WTC11 (cell line): ENCODE measurements at places on chromosomes 16 and 17.

DNA sequence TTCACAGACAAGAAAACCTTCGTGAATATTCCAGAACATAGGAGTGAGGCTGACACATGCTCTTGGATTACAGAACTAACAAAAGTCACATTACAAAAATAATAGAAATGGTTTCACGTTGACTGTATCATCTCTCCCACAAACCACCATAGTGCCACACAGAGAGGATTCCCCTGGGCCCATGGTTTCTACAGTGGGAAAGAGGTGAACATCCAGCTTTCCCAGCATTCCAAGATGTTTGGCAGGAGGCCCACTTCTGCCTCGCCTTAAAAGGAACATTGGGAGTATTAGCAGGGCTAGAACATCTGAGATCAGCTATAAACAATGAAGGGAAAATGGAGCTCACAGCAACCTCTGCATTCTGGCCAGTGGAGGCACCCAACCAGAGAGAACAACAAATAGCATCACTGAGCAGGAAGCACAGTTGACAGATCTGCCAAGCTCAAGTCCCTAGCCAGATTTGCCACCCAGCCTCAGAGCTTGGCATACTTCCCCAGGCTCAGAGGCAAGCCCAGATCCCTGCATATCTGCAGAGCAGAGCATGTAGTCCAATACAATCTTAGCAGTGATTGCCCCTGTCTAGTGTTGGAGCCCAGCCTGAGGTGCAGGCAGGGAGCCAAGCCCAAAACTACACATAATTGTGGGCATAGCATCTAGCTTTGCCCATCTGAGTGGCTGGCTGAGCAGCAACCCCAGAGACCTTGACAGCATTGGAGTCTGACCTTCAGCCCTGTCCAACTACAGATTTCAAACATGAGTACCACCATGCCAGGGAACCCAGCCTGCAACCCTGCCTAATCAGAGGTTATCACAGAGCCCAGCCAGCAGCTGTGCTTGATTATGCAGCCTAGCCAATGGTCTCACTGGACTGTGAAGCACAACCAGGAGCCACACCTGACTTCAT is 260.4 kb downstream of the CEP112 start:
- no peaks in the 10 kb centered on the region for H3K4me1 ChIP-seq
- H3K36me3 ChIP-seq, result peaks cover 17% of the 10 kb centered on the region; the same call in 1 of the 2 replicates
- H3K27me3 ChIP-seq, result no peaks in the 10 kb centered on the region
- no peak overlapping the region for H3K27ac ChIP-seq

DNA sequence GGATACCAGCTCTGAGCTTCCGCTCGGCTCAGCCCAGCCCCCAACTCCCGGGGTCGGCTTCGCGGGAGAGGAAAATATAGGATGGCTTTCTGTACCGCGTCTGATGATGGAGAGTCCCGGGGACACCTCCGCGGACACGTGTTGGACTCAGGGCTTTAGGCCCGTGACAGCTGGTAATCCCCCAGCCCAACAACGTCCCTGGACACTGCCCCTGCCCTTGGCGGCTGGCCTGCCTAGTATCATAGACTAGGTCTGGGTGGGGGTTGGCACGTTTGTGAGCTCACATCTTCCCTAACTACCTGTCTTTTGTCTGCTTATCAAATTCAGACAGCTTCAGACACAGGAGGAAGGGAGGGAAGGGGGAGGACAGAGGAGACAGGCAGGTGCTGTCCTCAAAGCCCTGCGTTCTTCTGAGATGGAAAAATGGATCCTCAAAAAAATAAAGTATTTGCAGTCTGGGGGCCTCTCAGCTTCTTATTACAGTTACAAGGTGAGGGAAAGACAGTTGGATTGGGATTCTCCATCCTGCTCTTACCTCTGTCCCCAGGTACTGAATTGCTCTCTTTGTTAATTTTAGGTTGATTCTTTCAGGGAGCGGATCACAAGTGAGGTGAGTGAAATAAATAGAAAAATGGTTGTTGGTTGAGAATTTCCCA is 698 bp downstream of the PSME3 start:
- H3K36me3 ChIP-seq, result peaks cover 23% of the 10 kb centered on the region
- peaks cover 7% of the 10 kb centered on the region for H3K27me3 ChIP-seq
- peak overlapping the region; percentile 93 for H3K4me3 ChIP-seq
- H3K27ac ChIP-seq, result peak overlapping the region; percentile 85

DNA sequence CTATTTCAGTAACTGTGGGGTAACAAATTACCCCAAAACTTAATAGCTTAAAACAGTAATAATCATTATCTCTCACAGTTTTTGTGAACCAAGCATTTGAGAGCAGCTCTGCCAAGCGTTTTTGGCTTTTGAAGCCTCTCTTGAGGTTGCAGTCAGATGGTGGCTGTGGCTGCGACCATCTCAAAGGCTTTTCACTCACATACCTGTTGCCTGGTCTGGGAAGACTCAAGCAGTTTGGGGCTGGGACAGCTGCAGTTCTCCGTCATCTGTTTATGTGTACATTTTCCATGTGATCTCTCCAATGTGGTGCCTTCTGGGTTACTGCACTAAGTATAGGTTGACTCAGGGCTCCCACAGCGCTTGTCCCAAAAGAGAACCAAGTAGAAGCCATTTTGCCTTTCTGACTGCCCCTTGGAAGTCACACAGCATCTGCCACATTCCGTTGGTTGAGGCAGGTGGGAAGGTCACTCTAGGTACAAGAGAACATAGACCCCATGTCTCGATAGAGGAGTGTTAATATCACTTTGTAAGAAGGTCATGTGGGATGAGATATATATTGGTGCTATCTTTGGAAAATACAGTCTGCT is 49.6 kb downstream of the LDHD start:
- H3K36me3 ChIP-seq, result no peaks in the 10 kb centered on the region
- H3K27me3 ChIP-seq, result no peaks in the 10 kb centered on the region
- peaks cover 38% of the 10 kb centered on the region for H3K4me1 ChIP-seq
- no peak overlapping the region for H3K4me3 ChIP-seq

DNA sequence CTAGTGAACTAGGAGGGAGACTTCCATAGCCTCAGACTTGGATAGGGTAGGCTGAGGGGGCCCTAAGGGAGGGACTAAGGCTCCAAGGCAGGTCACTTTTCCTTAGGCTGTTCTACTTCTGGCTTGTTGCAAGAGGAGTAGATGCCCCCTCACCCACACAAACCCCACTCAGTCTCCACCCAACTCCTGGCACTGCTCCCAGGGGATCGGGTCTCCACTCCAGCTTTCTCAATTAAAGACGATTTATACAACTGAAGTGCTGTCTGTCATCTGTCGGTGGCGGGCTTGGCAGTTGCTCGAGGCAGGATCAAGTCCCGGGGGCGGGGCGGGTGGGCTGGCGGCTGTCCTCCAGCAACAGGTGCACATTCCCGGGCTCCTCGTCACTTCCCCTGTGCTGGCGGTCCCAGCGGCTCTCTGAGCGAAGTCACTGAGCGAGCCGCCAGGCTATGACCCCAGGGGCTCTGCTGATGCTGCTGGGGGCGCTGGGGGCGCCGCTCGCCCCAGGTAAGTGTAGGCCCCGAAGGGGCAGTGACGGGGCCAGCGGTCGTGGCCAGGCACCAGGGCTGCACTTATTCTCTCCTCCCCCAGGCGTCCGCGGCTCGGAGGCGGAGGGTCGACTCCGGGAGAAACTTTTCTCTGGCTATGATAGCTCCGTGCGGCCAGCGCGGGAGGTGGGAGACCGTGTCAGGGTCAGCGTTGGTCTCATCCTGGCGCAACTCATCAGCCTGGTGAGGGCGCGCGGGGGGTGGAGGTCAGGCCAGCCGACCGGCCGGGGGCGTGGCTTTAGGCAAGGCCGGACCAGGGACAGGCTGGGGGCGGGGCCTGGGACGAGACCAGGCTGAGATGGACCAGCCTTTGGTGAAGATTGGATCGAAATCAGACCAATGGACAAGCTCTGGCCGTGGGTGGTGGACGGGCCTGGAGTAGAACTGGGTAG is at the start of gene CHRNB1:
Gene CHRNB1, plus strand, starts transcription at position 380 of the 937 bp plus-strand sequence. Its CDS starts 67 bp downstream, at position 447.
- peaks cover 39% of the 10 kb centered on the region for H3K27me3 ChIP-seq
- peaks cover 33% of the 10 kb centered on the region for H3K4me1 ChIP-seq
- H3K27ac ChIP-seq, result peak within 1 kb of the TSS; percentile 99
- H3K36me3 ChIP-seq, result peaks cover 11% of the 10 kb centered on the region; the same call in 1 of the 2 replicates
- DNase-seq, result peak; percentile 93
- H3K4me3 ChIP-seq, result peak within 1 kb of the TSS; percentile 87

DNA sequence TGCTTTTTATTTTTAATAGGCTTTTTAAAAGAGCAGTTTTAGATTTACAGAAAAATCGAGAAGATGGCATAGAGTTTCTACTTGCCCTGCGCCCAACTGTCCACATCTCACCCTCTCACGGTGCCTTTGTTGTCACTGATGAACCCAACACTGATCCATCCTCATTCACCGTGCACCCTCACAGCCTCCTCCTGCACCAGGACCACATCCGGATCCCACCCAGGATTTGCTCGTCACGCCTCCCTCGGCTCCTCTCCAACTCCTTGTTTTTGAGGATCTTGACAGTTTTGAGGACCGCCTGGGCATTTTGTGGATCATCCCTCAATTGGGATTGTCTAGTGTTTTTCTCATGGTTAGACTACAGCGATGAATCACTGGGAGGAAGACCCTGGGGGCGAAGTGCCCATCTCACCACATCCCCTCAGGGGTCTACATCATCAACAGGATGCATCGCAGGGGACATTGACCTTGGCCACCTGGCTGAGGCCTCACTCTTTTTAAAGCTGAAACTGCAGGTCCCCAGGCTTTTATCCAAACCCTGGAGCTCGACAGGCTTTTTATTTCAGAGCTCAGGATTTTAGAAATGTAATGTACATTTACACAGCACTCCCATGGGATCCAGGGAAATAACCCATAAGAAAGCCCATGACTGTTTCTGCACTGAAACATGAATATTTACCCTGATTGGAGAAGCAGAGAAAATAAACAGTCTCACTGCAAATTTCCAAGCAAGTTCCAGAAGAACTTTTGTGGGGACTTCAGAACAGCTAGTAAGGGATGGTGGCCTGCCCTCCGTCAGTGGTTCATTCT is 71.8 kb upstream of the ZNF469 start:
- H3K36me3 ChIP-seq, result peaks cover 10% of the 10 kb centered on the region
- H3K27me3 ChIP-seq, result no peaks in the 10 kb centered on the region; the same call in 1 of the 2 replicates
- no peaks in the 10 kb centered on the region for H3K4me1 ChIP-seq
- no peak overlapping the region for H3K27ac ChIP-seq

GRCh38 chr16:88479793-88480760 is 27.0 kb downstream of the ZFPM1 start:
- H3K4me3 ChIP-seq, result no peak overlapping the region
- no peak for DNase-seq
- H3K27me3 ChIP-seq, result no peaks in the 10 kb centered on the region

DNA sequence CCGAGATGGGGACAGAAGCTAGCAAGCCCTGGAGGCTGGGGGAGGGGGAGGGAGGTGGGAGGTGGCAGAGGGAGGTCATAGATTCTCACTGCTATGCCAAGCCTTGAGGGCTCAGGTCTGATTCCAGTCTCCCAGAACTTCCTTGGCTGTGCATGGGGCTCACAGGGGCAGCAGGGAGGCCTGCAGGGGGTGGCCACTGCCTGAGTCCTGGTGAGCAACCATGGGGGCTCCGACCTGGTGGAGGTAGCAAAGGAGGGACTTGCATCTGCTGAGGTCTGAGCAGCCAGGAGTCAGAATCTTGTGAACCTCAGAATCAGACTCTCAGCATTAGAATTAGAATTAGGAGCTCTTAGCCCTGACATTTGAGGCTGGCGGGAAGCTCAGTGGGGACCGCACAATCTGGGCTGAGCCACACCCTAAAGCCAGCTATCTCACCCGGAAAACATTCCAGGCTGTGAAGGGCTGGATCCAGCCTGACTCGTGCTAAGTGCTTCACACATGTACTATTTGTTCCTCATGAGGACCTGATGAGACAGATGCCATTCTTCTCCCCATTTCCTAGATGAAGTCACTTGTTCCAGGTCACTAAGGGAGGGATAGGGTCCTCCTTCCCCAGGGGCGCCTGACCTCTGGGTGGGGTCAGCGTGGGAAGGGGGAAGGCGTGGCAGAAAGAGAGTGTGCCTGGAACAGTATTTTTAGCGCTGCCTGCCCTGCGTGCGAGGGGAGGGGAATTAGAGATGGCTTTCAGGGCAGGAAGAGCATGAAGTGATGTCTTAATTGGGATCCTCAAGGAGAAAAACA is 17.3 kb upstream of the KCNJ12 start:
- DNase-seq, result no peak
- no peaks in the 10 kb centered on the region for H3K36me3 ChIP-seq
- H3K27me3 ChIP-seq, result no peaks in the 10 kb centered on the region
- H3K27ac ChIP-seq, result no peak overlapping the region
- H3K4me1 ChIP-seq, result peaks cover 15% of the 10 kb centered on the region

GRCh38 chr16:49431040-49431439 is 57.4 kb downstream of the C16orf78 start:
- peaks cover 5% of the 10 kb centered on the region for H3K27me3 ChIP-seq
- no peak overlapping the region for H3K27ac ChIP-seq
- DNase-seq, result no peak
- no peak overlapping the region for H3K4me3 ChIP-seq
- no peaks in the 10 kb centered on the region for H3K4me1 ChIP-seq
- 0 out of 2 replicates have a peak, but pooled peaks cover 3% of the 10 kb centered on the region for H3K36me3 ChIP-seq

DNA sequence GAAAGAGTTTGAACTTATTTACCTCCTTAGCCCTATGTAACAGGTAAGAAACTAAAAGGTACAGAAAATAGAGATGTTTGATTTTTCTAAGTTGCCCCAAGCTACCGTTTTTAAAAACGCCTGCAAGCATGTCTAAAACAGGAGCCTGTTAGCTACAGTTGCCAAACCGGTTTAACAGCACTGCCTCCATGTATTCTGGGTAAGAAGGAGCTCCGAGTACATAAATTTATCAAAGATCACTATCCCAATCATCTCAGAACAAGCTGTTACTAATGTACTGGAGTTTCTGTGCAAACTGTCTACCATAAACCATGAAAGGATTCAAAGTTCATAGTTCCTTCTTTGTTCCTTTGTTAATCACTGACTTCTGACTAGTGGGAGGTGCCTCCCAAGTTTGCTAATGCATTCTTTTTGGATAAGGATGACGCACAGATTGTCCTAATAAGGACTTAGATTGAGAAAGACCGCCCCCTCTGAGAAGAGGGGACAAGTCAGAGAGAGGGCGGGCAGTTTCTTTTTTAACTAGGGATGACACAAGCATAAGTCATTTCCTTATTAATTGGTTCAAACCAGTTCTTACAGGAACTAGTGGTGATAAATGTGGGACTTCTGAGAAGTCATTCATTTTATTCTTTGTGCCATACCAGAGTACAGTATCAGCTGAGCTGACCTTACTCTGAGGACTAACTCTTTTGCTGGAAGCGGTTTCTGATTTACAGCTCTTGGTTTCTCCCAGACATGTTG is 55.3 kb downstream of the TUBD1 start:
- peak; percentile 54 for DNase-seq
- peaks cover 44% of the 10 kb centered on the region for H3K36me3 ChIP-seq
- H3K4me3 ChIP-seq, result peak overlapping the region; percentile 94
- H3K4me1 ChIP-seq, result peaks cover 49% of the 10 kb centered on the region
- H3K27me3 ChIP-seq, result no peaks in the 10 kb centered on the region

GRCh38 chr16:23544436-23544835 is 12.7 kb downstream of the EARS2 start:
- H3K27ac ChIP-seq, result no peak overlapping the region
- H3K4me1 ChIP-seq, result no peaks in the 10 kb centered on the region
- no peak for DNase-seq
- peaks cover 47% of the 10 kb centered on the region for H3K36me3 ChIP-seq

DNA sequence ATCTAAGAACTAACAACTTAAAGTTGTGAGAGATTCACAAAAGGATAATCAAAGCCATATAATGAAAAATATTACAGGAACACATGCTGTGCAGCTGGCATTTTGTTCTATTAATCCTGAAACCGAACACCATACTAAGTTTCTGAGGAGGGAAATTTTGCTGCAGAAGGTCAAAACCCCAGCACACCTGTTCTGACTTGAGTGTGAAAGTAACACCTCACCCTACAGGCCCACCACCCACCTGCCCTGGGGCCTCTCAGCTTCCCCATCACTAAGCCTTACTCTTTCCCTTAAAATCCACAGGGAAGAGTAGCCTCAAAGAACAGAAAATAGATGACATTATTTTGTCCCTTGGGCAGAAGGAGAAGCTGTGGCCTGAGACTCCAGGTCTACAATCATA is 44.8 kb downstream of the STAT5A start:
- H3K4me1 ChIP-seq, result peaks cover 30% of the 10 kb centered on the region
- H3K36me3 ChIP-seq, result peaks cover 56% of the 10 kb centered on the region
- H3K27me3 ChIP-seq, result no peaks in the 10 kb centered on the region
- no peak overlapping the region for H3K27ac ChIP-seq
- no peak overlapping the region for H3K4me3 ChIP-seq
